Hematopoietic multipotent progenitor cell treated with erythropoietin and hydrocortisone succinate and interleukin-3 and kit ligand, for 4 days (in vitro differentiated cells): ENCODE measurements at places on chromosomes 6 and 20.

DNA sequence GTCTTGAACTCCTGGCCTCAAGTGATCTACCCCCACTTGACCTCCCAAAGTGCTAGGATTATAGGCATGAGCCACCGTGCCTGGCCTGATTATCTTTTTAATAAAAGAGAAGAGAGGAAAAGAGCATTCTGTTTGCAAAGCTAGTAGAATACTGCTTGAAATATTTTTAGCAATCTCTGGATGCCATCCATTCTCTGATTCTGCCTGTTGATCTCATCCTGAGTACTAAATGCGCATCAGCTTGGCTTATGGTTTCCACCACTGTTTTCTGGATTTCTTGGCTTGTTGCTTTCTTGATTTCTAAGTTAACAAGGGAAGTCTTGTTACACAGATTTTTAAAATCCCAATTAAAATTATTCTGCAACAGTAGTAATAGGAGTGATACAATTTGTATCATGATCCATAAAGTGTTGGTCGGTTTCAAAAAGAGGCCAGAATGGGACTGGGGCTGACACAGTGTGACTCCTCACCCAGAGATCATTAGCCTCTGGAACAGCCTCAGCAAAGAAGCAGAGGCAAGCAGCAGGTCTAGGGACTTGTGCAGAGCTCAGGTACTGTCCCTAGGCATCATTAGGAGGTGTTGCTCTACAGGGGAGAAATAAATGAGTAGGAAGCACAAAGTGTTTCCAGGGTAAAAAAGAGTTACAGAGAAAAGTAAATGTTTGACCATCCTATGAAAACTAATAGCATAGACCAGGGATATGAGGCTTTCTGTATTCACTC, 17.8 kb upstream of the SLC16A10 start:
- no peak for DNase-seq

GRCh38 chr20:23161968-23162696, 76.0 kb upstream of the CD93 start:
- DNase-seq = peak; percentile 79

GRCh38 chr20:61998343-61999121, 67.1 kb downstream of the TAF4 start:
- DNase-seq = no peak

- no peak for DNase-seq
These were observed 34.5 kb downstream of the PLCG1 start for GRCh38 chr20:41171736-41172295.

DNA sequence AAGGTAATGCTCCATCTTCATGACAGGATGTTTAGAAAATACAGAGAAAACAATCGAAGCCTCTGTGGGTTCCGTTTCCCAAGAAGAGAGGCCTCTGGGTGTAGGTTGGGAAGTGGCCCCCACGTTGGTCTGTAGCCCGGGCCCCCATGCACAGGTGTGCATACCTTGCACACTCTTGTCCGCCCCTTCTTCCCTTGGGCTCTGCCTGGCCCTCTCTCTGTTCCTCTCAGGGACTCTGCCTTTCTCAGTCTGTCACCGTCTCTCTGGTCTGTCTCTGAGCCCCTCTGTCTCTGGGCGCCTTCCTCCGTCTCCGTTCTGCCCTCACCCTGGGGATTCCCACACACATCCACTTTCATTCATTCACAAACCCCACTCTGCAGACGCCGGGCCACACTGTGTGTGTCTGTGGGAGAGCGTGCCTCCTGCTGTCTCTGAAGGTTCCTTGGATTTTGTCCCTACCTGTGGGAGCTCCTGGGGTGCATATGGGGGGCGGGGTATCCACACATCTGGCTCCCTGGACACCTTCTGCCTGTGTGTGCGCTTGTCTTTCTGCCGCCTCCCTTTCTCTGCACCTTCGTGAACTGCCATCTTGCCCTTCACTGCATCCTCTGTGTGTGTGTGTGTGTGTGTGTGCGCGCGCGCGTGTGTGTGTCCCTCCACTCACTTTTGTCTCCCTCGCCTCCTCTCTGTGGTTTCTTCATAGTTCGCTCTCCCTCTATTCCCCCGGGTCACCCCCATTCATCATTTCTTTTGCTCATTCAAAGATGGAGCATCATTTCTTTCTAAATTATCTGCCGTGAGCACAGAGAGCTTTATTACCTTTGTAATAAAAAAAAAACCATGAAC, 75.3 kb downstream of the SRC start:
- no peak for DNase-seq

DNA sequence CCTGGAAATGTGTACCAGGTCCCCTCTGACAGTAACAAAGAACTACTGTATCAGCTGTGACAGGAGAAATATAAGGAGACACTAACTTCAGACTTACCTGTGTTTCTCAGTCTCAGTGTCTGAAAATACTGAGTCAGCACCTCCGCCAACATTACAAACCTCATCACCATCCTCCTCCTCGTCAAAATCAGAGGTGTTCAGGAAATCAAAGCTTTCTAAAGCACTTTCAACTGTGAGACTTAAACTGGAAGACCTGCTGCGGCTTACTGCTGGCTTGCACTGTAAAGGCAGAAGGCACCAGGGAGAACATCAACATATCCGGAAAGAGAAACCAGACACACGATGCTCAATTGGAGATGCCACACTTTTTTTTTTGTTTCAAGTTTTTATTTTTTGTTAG, 40.3 kb upstream of the ARMH2 start:
- DNase-seq = no peak

DNA sequence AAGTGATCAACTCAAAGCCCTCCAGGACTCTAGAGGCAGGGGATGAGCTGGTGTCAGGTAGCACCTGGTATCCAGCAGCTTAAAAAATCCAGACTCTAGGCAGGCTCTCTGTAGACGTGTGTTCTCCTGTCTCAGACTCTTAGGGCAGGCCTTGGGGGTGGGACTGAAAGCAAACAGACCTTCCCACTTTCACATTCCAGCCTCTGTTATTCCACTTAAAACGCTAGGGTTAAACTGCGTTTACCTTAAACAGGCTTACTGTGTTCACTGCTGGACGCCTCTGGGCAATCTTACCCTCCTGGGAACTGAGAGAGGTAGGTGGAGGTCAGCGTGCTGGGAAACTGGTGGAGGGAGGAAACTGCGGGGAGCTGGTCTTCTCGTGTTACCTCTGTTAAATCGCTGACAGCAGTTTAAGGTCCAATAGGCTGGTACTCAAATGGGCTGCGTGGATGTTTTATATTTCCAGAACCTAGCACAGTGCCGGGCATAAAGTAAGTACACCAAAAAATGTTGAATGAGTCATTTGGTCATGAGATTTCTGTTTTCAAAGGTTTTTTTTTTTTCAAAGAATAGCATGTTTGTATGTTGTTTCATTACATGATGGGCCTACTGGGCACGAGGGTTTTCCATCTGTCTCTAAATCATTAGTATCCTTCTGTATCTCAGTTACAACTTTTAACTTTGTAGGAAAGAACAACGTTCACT, at the start of gene GCNT2:
TSS of gene GCNT2 (plus strand) at position 248 of the 705 bp plus-strand sequence. CDS start 7,561 bp downstream, outside the sequence.
- DNase-seq = peak; percentile 72

- DNase-seq = peak; percentile 97
These were observed 221.4 kb upstream of the RREB1 start for GRCh38 chr6:6886171-6886885.

DNA sequence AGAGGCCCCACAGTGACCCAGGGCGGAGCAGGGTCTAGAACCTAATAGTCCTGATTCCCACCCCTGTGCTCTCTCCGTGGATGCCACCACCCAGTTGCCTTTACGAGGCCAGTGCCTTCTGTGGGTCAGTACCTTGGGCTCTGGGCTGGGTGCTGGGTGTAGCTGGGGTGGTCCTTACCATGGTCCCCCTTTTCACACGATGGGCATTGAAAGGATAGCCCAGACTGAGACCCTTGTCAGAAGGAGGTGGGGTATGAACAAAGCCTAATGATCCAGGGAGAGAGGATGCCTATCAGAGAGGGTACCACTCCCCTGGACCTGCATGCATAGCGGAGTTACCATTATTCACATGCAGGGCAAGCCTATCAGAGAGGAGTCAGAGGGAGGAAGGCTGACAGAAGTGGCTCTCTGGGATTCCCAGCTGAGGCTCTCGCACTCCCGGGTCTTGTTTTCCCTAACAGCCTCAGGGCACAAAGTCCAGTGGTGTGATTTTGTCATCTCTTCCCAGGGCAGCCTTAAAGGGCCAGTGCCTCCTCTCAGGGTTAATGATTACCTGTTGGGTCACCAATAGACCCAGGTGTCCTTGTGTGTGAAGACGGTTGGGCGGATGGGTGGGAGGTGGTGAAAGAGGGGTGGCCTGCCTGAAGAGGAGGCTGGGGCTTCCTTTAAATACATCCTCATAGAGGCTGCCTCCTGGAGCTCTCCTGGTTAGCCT, 36.2 kb downstream of the VEGFA start:
- DNase-seq = no peak

- no peak for DNase-seq
These were observed 3.8 kb downstream of the SLC2A4RG start for GRCh38 chr20:63743210-63743970.

GRCh38 chr6:131040866-131041265, 22.2 kb downstream of the EPB41L2 start:
- no peak for DNase-seq

DNA sequence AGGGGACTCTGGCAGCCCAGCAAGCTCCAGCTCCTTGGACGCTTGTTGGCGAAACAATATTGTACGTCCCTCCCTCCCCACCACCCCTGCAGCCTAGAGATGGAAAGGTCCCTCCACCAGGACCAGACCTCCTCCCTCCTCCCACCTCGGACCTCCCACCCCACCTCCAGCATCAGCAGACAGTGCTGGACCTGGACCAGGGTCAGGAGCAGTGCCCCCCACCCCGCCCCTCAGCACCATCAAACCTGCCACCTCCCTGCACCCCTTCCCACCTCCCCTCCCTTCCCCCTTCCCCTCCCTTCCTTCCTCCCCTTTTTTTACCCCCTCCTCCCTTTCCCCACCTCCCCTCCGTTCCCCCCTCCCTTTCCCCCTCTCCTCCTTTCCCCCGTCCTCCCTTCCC, 98.4 kb downstream of the TAF4 start:
- no peak for DNase-seq

DNA sequence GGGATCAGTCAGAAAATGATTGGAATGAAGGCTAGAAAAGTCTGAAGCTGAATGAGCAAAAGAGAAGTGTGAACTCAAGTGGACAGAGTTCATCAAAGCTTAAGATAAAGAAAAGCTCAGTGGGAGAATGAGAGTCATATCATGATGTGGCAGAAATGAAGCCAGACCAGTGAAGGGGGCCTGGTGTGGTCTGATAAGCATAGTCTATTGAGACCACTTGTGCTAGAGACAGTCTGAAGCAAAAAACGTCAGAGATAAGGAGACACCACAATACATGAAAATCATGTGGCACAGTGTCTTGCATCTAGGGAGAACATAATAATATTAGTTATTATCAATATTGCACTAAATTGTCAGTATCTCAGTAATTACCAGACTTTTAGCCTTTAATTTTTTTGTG, 601.5 kb downstream of the UTRN start:
- peak; percentile 98 for DNase-seq

DNA sequence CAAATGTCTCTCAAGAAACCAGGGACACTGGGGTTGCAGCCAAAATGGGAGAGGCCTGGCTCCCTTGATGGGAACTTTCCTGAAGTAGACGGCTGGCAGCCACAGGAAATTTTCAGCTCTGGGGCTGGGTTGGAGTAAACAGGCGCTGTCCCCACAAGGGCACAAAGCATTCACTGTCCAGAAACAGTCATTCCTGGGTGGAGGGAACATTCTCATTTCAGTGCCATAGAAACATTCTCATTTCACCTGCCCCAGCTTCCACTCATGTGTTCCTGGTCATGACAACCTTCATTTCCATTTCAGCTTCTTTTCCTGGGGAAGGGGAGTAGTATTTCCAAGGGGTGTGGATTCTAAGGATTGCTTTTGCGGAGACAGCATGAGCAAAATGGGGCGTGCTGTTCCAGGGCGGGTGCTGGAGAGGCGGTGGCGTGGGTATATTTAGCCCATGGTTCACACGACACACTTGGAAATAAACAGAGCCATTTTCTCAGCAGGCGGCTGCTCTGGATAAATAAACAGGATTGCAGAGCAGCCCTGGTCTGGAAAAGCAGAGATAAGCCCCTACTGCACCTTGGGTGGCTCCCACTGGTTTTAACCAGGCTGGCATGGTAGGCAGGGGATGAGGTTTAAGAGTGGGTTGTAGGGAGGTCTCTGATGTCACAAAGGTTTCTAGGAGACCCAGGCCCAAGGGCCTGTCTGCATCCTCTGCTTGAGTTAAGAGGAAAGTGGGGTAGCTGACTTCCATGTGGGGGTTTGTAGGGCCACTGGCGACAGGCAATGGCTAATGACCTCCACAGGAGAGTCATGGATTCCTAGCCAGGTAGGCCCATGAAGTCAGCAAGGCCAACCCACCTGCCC, 32.9 kb downstream of the COX4I2 start:
- peak; percentile 88 for DNase-seq

DNA sequence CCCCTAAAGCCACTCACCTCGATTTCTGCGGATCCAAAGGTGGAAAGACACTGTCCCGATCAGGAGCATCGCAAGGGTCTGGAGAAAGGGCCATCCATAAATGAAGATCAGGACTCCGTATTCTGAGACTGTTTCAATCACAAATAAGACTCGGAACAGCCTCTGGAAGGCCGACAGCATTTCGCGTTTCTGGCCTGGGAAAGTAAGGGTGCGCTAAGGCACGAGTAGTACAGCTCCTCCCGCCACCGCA, 44.6 kb downstream of the DPPA5 start:
- DNase-seq = no peak

DNA sequence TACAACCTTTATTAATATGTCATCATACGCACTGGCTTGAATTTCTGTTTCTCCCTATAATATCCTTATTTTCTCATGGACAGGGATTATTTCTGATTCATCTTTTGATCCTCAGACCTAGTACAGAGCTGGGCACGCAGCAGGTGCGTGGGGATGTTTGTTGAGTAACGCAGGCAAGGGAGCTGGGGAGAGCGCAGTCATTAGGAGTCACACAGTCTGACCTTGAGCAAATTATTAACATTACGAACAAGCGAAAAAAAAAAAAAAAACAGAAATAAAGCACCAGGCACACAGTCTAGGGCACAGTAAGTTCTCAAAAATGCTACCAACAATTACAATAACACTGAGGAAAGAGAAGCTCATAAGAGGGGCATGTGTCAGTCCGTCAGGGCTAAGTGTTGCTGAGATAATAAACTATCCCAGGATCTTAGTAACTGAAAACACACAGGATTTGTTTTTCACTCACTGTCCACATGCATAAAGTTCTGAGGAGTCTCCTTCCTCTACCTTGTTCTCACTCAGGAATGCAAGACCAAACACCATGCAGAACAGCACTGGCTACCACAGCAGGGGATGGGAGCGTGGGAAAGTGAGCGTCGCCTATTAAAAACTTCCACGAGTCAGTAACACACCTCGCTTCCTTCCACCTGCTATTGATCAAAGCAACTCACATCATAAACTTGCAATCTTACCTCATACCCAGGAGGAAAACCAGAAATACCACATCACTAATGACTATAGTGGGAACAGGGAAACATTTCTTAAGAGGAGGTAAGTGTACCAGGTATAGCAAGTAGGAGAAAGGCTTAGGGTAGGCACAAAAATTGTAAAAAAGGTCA, 56.9 kb downstream of the PDE10A start:
- no peak for DNase-seq

- DNase-seq = no peak
These were observed 37.4 kb upstream of the RIPPLY2 start for GRCh38 chr6:83815631-83816272.

GRCh38 chr6:21881969-21882465, 288.5 kb downstream of the SOX4 start:
- no peak for DNase-seq
